Activated effector memory CD4-positive, alpha-beta T cell treated with Interleukin-2 at 50 U/mL for 16 hours (primary cell): ENCODE measurements at places on chromosomes 5 and 9.

DNA sequence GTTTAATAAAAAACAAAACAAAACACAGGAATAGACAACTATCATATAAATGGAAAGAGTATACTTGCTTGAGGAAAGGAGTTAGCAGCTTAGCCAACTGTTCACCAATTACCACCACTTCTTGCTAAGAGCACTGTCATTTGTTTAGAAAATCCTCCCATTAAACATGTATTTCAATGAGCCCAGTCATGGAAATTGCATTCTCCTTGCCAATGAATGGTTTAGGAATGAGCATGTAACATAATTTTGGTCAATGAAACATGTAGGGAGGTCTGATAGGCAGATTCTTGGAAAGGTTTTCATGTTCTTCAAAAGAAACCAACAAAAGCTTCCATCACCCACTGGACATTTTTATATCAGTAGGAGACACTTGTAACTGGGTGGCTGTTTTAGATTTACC, 502.8 kb upstream of the PAPPA start:
- DNase-seq, result no peak

DNA sequence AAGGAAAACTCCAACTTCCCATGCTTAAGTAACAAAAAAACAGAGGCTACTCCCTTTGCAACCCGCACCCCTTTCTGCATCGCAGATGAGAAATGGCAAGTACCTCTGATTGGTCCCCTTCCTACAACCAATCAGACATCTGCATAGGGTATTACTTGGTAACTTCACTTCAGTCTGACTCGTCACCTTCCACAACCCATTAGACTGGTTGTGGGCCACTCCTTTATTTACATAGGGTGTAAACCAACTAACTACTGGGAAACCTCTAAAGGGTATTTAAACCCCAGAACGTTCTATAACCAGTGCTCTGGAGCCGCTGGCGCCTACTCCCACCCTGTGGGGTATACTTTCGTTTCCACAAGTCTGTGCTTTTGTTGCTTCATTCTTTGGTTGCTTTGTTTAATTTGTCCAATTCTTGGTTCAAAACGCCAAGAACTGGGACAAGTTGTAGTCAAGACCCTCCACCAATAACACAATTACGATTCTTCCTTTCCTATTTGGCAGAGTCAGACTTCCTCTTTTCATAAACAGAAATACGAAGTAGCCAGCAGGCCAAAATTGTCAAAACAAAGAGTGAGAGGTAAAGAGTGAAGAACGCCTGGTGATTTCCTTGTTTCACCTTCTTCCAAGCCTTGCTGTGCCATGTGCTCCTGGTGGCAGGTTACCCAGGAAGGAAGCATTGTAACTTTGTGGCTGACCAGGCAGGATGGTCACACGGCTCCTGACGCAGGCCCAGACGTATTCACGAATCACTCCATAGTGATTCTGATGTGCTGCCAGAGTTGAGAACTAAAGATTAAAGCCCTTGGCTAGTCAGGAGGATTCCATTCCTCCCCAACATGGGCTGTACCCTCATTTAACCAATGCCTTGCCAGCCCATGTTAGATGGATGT, 477.4 kb downstream of the ARHGEF28 start:
- DNase-seq, result no peak

DNA sequence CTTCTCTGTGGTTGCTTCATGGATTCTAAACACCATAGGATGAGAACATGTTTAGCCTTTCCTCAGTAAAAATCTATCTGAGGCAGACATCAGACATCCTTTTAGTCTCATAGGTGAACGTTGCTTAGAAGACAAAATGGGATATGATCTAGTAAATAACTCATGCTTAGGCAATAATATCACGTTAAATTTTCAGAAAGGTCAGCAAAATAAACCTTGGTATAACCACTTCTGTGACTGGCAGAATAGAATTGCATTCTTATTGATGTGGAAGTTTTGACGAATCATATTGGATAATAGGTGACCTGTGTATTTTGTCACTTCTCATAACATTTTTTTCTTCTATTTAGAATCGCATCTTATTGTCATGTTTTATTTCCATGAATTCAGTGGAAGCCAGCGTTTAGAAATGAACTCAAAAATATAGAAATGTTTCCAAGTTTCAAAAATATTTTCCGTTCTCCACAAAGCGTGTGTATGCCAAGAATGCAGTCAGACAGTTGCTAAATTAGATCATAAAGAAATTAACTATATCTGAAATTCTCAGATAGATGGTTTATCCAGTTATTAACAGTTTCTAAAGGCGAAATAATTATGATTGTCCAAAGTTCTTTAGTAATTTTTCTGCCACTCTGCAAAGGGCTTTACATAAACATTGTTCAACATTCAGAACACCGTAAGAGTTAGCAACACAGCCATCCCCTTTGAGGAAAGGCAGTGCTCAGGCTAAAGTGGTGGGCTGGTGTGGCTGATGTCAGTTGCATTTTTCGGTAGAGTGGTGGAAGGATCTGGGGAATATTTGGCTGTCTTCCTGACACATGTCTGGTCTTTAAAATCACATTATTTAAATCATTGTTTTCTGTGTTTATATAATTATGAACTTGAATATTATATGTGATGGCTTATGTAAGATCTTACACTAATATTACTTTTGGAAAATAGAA, 827.2 kb downstream of the MTRR start:
- DNase-seq, result no peak

DNA sequence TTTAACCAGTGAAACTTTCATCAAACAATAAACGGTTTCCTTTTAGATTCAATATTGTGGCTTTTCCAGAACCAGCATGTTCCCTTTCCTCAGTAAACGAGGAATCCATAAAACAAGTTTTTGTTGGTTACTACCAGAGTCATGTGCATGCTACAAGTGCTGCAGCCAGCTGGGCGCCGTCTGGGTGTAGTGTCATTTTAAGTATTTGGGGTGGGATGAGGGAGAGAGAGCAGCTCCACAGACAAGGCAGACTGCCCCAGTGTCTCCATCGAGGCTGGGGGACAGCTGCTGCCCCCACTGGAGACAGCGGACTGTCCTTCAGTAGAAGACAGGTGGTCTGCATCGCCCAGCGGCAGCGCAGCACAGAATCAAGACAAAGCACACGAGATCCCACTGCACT, 17.3 kb downstream of the ARPC5L start:
- no peak for DNase-seq
